Esophagus squamous epithelium (tissue), 5 donors: ENCODE measurements at places on chromosomes 3 and 15.

DNA sequence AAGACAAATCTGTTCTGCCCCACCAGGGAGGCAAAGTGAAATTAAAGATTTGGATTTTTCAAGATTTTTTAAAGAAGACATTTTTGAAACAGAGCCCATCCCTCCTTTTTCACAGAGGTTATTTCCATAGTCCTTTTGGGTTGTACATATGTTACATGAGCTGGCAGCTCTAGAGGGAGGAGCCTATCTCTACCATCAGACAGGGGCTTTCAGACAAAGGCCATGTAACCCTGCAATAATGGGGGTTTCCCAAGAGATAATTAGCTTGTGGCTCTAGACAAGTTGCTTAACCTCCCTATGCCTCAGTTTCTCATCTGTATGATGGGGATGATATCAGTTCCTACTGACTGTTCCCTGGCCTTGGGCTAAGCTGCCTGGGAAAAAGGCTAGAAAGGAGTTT, 8.0 kb upstream of the TBC1D21 start:
- no peak for DNase-seq

- DNase-seq, result no peak
These were observed 1045.0 kb downstream of the NTRK3 start for GRCh38 chr15:87211547-87211946.

DNA sequence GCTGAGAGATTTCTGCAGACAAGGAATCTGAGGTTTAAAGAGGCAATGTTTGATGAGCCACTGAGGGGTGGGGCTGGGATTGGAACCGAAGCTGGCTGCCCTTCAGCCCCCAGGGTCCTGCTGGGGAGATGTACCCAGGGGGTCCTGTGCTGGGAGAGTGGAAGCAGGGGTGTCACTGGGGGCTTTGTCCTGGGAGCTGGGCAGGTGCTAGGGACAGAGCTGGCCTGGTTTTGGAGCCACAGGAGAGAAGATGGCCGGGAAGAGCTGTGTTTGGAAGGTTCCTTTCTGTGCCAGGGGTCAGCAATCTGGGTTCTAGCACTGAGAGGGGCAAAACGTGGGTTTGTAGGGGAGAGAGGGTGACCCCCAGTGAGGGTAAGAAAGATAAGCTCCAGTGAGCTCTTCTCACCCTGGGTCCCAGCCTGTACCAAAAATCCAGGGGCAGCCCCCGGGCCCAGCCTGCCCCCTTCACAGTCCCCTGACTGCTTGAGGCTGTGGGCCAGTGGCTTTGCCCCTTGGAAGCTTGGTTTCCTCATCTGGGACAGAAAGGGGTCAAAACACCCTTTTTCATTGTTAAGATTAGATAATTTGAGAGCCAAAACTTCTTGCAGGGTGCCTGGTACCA, 69.6 kb downstream of the SMAD3 start:
- DNase-seq, result no peak

- DNase-seq, result no peak
These were observed 35.3 kb downstream of the PBRM1 start for GRCh38 chr3:52650439-52650838.

DNA sequence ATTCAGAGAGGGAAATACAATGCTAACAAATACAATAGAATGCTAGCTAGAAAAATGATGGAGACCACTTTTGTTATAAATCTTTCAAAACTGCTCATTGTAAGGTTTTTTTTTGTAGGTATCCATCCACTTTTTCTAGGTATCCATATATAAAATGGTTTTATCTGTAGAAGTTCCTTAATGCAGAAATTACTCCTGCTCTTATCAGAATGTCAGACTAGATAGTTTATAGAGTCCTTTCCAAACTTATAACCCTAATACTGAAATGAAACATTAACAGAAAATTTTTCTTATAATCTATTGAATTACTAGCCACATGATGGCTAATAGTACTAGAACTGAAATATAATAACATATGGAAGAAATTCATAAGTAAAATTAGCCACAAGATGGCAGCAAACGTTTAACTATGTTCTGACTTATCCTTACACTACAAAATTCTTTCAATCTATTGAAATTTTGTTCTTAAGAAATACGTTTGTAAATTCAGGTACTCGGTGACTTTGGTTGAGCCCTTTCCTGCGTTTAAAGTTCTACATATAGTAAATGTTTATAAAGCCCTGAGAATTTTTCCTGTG, 58.5 kb downstream of the ECT2 start:
- no peak for DNase-seq

GRCh38 chr3:161314836-161315395, 56.4 kb downstream of the SPTSSB start:
- DNase-seq, result no peak

DNA sequence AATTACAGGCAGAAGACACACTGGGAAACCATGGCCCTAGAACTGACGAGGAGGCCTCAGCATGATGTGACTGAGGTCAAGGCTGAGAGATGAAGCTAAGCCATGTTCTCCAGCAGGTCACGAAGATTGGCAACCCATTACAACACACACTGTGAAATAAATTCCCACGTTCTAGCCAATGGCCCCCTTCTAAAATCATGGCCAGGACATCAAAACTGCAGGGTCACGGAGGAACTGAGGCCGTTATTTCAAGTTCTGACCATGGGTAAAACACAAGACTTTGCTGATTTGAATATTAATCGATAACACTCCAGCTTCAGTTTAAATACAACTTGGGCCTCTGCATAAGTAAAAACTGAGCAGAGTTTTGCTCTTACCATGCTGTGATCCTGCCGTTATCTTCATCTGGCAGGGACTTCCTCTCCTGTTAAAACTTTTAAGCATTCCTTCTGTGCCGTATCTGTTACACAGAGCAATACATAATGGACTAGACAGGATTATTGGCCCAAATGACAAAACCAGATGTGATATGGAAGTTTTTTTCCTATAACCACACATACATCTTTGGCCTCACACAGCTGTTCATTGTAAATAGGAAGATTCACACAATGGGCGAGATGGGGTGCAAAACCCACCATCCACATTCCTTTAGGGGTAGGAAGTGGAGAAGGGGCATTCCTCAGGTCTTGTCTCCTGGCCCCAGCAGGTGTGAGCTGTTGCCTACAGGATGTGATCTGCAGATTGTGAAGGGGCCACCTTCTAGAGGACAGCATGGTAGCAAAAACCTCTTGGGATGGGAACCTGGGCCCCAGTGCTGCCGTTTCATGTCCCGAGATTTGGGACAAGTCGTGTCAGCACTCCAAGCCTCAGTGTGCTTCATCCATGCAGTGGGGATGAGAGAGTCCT, 207.4 kb downstream of the OPA1 start:
- DNase-seq, result no peak

GRCh38 chr15:38002883-38003477, 68.5 kb downstream of the TMCO5A start:
- DNase-seq, result no peak
